ENCODE measurements at places on chromosomes 12 and 14.

DNA sequence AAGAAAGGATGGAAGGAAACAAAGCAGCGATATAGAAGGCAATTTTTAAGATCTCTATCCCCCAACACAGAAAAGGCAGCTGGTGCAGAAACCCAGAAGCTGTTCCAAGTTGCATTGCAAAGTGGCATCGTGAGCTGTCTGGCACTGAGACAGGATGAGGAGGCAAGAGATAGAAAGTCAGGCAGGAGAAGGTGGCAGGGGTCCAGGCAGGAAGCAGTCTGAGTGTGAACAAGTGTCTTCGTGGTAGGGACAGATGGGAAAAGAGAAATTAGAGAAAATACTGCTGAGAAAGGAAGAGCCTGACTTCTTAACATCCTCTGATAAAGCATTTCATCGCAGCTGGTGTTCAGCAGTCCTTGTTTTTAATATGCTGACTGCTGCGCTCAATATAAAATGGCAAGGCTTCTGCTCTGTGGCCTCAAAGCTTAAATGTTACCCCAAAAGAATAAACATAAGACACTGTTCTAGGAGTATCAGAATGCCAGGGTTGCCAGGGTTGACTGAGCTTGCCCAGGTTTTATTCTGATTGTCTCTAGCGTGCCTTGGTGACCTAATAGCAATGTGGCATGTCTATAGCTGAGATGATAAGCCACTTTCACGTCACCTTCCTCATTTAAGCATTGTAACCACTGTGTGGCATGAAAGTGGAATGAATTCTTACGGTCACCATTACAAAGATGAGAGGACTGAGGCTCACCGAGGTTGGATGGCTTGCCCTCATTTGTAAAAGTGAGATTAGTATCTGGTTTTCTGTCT, 397.6 kb downstream of the NUAK1 start:
- no peak for DNase-seq

GRCh38 chr14:99224116-99224910, 47.7 kb downstream of the BCL11B start:
- no peak for DNase-seq

GRCh38 chr12:3167636-3168035, 90.5 kb downstream of the TSPAN9 start:
- DNase-seq, result no peak

DNA sequence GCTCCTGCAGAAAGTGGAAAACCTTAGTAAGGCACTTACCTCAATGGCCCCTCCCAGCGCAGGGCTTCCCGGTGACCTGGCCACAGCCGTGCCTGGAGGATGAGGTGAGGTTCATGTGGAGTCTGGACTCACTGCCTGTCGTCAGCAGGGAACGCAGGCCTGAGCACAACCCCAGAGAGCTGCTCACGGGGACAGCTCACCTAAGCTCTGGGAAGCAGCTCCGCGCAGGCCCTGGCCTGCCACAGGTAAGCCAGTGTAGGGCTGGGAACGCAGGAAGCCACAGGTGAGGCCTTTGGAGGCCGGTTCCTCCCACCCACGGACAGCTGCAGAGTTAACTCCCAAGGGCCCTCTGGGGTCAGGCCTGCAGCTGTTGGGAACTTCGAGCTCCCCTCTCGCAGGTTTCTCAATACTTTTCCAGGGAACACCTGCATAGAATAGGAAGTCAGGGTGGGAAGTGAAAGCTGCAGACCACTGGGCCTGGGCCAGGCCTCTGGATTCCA, 32.7 kb downstream of the ANAPC7 start:
- DNase-seq, result no peak

GRCh38 chr12:98291828-98292227, 223.6 kb upstream of the TMPO start:
- no peak for DNase-seq
